ENCODE measurements at places on chromosomes 7 and 10. TPM values are rescaled to one million over a fixed set of nuclear protein-coding genes. Genes with fewer than 3 reads are reported as not detected.

The FBXO24 gene
- total RNA-seq = 0.20 TPM

The PRLHR gene
- total RNA-seq = not detected

The PAX4 gene
- not detected for total RNA-seq

The TLX1 gene
- total RNA-seq = not detected

The DENND2A gene
- total RNA-seq = 0.76 TPM

The PRSS37 gene
- not detected for total RNA-seq

The PDE1C gene
- 2.5 TPM for total RNA-seq

The CDC14C gene
- not detected for total RNA-seq

The LIPN gene
- not detected for total RNA-seq

The SH2D4B gene
- total RNA-seq = not detected

The PAX2 gene
- total RNA-seq = 0.26 TPM

All from A549 treated with Hydrocortisone at 1 μM for 4 hours (cell line).